Activated T-cell treated with anti-CD3 and anti-CD28 coated beads, Interleukin-2, amount 50 U/mL, for 72 hours (primary cell): ENCODE measurements at places on chromosomes 1 and 21.

GRCh38 chr1:174761901-174762585, 237.7 kb upstream of the CACYBP start:
- no peak for DNase-seq

- DNase-seq, result no peak
These were observed 194.2 kb downstream of the ZSCAN20 start for GRCh38 chr1:33666616-33667015.

DNA sequence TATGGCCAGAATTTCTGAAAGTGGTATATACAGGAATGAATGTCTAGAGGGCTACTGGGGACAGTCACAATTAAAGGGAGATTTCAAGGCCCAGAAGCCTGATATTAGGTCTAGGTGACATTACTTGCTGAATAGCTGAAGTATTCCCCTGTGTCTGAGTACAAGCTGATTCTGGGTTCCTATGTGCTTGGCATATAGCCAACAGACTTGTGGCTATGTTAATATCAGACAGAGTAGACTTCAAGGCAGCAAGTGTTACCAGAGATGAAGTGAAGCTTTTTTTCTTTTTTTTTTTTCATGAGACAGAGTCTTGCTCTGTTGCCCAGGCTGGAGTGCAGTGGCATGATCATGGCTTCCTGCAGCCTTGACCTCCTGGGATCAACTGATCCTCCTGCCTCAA, 8.3 kb downstream of the TTC4 start:
- no peak for DNase-seq

GRCh38 chr21:35145626-35146233, 96.6 kb upstream of the RUNX1 start:
- DNase-seq, result no peak

GRCh38 chr1:202279806-202280205, 61.9 kb downstream of the UBE2T start:
- DNase-seq, result no peak

DNA sequence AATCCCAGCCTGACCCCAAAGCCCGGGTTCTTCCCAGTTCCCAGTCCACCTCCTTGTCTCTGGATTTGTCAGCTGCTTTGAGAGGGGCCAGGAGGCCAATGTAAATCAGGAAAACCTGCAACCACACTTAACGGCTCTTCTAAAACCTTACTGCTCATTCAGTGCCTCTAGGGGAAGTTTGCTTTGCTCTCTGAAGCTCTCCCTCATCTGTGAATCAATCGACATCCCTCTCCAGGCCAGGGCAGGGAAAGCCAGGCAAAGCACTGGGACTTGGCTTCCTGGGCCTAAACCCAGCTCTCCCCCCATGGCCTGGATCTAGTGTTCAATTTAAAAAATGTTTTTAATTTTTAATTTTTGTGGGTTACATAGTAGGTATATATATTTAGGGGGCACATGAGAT, 9.3 kb downstream of the NKAIN1 start:
- DNase-seq, result no peak

DNA sequence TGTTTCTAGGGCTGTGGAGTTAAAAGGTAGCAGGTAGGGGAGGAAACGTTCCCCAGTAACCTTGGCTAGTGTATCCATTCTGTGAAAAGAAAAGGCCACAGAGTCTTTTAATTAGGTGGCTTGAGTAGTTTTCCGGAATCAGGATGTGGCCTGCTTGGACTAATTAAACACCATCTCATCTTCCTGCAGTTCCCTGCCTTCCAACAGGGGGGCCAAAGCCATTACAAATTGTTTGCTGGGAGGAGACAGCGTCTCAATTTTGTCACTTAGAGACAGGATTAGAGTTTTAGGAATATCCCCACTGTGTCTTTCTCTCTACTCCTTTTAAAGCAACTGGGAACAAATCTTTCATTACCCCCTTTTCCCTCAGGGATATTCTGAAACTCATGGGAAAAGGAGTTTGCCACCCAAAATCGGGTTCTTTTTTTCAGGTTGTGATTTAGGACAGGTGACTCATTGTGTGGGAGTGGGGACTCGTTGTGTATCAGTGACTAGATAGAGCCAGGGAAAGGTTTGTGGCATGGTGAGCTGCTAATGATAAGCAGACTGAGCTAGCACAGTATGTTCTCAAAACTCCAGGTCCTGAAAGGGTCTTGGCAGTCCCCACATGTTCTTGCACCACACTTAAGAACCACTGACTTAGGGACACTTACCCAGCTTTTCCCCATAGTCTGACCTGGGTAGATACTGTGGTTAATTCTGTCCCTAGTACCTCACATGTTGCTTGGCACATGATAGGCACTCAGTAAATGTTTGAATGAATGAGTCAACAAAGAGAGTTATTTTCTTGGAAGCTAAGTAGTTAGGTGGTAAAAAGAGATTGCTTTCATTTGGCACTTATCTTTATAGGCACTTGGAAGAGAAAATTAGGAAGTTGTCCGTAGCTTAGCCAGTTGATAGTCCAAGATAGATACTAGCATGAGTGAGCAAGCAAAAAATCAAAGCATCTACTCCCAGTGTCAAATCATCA, 22.5 kb downstream of the INTS3 start:
- no peak for DNase-seq

- no peak for DNase-seq
These were observed 1.9 kb downstream of the OR2B11 start for GRCh38 chr1:247456021-247456420.

- no peak for DNase-seq
These were observed 15.5 kb downstream of the EEIG2 start for GRCh38 chr1:108575375-108575774.

GRCh38 chr1:49394200-49394599, 617.5 kb upstream of the BEND5 start:
- DNase-seq, result no peak

- no peak for DNase-seq
These were observed 36.7 kb downstream of the FAM163A start for GRCh38 chr1:179779645-179780272.

DNA sequence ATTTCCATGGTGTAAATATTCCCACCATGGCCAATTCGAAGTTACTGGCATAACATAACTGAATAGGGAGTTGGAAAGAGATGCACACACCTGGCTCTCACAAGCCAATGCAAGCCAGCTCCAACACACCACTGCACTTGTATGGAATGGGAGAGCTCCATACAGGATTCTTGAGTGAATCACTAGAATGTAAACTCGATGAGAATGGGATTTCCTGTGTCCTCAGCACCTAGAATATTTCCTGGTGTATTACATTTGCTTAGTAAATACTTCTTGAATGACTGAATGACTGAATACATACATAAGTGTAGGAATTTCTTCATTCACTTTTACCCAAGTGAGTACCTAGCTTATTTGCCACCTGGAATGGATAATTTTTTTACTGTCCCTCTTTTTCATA, 16.2 kb upstream of the PPIE start:
- no peak for DNase-seq

DNA sequence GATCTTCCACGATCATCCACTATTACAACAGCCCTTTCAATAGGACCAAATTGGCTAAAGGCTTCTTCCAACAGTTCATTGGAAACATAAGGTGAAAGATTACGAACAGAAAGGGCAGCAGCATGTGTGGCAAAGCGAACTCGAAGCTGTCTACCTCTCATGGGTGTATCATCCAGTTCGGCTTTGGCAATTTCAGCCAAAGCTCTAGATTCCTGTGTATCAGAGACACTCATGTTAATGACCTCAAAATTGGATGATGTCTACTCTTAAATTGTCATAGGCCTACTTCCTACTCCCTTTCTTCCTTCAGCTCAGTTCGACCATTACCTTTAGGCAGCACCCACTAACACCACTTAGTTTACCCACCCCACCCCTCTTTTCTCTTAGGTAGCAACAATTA, 2.2 kb downstream of the SFPQ start:
- no peak for DNase-seq

DNA sequence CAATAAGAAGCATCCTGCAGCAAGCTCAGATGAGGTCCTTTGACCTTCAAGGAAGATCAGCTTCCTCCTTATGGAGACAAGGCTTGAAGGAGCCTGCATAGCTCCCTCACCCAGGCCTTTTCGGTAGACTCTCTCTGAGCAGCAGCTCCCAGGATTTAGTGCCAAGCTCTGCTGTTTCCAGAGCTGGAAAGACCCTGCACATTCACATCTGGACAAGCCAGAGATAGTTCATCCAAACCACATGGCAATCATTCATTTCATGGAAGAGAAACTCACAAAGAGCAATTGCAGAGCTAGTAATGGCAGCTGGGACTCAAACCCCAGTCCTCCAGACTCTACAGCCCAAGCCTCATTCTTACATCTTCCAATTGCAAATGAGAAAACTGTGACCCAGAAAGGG, 76.4 kb upstream of the EDN2 start:
- DNase-seq, result no peak

DNA sequence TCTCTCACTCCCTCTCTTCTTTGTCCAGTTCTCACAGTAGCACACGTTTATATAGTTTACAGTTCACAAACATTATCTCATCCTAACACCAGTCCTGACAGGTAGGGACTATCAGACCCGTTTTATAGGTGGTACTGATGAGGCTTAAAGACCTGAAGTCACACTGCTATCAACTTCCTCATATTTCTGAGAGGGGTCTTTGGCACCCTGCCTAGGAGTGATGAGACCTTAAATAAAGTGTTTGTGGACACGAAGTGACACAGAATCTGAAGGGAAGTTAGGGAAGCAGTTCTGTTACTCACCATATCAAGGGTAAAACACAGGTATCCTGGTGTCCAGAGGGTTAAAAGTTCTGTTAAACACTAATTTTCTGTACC, 590 bp upstream of the TACSTD2 start:
- DNase-seq, result no peak

- no peak for DNase-seq
These were observed 72.7 kb downstream of the MAST2 start for GRCh38 chr1:45876000-45876617.

- no peak for DNase-seq
These were observed 18.0 kb upstream of the ADARB1 start for GRCh38 chr21:45056296-45056904.

DNA sequence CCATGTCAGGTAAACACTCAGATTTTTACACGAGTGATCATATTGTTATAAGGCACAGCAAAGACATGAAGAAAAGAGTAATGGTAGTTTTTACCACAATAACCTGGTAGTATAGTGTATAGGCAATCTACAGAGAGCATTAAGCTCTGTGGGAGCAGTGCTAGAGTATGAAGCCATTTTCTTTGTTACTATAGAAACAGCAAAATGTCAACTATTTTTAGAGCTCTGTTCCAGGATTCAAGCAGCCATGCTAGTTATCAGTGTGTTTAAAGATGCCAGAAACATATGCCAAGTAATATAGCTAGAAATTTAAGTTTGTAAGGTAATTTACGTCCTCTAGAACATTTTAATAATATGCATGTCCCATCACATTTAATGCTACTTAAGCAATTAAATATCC, 77.6 kb upstream of the RGS18 start:
- DNase-seq, result no peak

DNA sequence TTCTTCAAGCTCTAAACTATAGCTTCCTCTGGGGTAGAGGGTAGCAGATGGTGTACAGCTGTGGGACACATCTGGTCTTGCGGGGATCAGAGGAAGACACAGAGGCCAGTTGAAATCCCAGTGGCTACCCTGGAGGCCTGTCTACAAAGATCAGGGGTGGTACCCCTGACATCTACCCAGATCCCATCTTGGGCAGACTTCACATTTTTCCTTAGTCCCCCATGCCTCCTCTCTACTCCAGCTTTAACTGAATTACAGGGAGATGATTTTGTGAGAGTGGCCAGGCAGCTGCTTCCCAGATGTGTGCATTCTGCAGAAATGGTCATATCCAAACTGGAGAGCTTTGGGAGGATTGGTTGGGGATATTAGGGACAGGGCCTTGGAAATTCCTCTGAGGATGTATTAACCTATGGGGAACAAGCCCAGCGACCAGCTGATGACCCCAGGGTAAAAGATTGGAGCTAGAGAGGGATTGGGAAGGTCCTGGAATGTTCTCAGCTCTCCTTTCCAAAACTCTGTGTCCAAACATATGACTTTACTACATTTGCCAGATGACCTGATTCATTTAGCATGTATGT, 9.6 kb upstream of the CD34 start:
- no peak for DNase-seq

GRCh38 chr1:160137216-160137862, 14.1 kb upstream of the ATP1A4 start:
- no peak for DNase-seq

DNA sequence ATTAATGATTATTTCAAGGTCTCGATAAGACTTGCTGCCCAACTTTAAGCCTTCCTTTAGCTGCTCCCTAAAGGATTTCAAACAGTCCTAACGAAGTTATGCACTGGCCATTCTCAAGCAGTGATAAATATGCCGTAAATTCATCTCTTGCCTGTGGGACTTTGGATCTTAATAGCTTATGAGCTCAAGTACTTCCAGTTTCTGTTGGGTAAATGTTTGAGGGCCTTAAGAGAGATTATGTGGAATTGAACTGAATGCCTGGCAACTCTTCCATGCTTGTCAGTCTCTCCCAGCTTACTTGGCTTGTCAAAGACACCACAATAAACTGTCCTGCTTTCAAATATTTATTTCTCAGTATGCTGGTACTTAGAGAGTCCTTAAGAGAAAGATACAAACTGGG, 3.5 kb upstream of the OR10J4 start:
- DNase-seq, result no peak

DNA sequence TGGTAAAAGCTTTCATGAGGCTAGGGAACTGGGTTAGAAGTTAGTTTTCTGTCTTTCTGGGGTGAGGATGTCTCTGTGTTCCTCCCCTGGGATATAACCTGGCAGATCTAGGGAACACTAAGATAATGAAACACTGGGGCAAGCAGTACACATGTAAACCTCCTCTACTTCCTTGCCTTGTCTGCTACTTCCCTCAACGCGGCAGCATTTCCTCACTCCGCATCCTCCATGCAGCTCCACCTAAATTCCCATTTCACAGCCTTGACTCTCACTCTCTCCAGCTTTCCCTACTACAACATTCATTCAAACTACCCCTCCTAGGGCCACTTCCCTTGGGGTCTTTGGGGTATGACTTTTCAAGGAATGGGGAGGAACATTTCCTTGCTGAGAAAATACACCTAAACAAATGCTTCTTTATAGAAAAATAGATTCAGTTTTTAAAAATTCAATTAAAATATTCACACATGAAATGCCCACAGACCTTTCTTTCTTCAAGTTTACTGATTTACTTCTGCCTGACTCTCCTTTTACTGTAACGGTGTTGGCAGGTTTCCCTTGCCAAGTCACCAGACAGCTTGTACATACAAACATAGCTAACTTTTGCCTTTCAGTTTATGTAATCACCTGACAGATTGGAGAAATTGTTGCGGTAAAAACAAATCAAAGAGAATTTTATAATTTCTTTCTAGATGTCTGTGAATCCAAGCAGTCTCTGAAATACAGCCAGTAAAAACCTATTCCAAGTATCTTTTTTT, 90.1 kb downstream of the TNFSF18 start:
- no peak for DNase-seq

- DNase-seq, result no peak
These were observed 160.2 kb downstream of the DHRS3 start for GRCh38 chr1:12457771-12458170.

- DNase-seq, result no peak
These were observed 21.5 kb upstream of the SLC44A5 start for GRCh38 chr1:75632350-75632949.

DNA sequence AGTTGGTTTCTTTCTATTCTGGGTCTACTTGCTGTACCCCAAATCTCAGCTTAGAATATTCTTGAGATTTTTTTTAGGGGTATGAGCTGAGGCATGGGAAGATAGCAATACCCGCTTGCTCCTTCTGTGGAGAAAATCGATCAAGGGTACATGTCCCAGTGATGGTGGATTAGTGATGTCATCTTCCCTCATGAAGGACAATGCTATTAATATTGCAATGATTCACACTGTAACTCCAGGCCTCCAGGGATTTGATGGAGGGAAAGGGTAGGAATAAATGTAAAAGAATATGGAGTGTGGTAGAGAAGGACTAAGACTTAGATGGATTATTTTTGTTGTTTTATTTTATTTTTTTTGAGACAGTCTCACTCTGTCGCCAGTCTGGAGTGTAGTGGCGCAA, 47.4 kb downstream of the XCL1 start:
- DNase-seq, result no peak
